Stimulated activated CD8-positive, alpha-beta memory T cell treated with anti-CD3 and anti-CD28 coated beads, Interleukin-15, amount 100 ng/mL, for 4 hours (primary cell): ENCODE measurements at places on chromosomes 11 and 22.

- DNase-seq, result peak; percentile 55
Observed at GRCh38 chr11:67416416-67417335, 1.2 kb downstream of the CARNS1 start.

GRCh38 chr22:21937821-21938070 is 14.9 kb downstream of the PPM1F start:
- DNase-seq, result no peak

DNA sequence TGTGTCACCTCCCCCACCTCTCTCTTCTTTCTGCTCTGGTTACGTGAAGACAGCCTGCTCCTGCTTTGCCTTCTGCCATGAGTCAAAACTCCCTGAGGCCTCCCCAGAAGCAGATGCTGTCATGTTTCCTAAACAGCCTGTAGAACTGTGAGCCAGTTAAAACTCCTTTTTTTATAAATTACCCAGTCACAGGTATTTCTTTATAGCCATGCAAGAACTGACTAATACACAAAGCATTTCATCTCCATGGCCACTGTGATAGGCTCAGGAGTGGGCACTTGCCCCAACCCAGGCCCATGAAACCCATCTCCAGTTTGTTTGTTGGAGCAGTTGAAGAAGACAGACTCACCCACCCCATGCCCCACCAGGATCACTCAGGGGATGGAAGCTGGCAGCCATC is 253.3 kb upstream of the ISX start:
- no peak for DNase-seq

GRCh38 chr11:73998846-73999575 is 9.9 kb downstream of the UCP3 start:
- DNase-seq, result no peak

- no peak for DNase-seq
Observed at GRCh38 chr11:81331088-81331487, 1402.6 kb downstream of the FAM181B start.

DNA sequence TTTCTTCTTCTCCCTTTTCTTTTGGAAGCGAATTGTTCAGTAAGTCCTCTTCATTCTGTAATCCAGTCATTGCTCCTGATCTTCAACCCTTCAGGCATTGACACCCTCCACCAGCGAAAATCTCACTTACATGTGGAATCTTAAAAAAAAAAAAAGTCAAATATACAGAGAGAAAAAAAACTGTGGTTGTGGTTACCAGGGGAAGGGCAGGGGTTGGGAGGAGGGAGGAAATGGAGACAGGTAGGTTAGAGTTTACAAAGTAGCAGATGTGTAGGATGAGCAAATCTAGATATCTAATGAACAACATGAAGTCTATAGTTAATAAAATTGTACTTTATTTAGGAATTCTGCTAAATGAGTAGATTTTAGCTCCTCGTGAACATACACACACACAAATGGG is 17.7 kb upstream of the TMEM123 start:
- no peak for DNase-seq

- DNase-seq, result no peak
Observed at GRCh38 chr22:45584621-45585436, 82.1 kb downstream of the FBLN1 start.

GRCh38 chr11:112837162-112837826 is 123.9 kb upstream of the NCAM1 start:
- no peak for DNase-seq

GRCh38 chr11:27858866-27859265 is 158.6 kb upstream of the BDNF start:
- DNase-seq, result no peak

DNA sequence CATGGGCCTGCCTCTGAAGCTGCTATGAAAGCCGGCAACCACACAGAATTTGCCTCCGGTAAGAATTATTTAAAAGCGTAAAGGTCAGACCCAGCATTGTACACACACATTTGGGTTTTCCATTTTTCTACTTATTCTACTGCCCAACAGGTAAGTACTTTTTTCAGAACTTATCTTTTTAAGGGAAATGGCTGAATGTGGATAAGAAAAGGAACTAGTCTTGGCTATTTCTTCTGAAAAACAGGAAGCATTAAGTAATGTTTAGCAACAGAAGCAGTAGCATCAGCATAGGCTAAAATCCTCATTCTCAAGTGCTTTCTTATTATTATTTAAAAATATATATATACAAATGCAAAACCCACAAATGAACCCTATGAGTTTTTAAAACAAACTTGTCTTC is 103.1 kb downstream of the MPPED2 start:
- no peak for DNase-seq

GRCh38 chr11:10116588-10116987 is 177.4 kb downstream of the SBF2 start:
- no peak for DNase-seq
